ENCODE measurements at places on chromosomes 7 and 10.

DNA sequence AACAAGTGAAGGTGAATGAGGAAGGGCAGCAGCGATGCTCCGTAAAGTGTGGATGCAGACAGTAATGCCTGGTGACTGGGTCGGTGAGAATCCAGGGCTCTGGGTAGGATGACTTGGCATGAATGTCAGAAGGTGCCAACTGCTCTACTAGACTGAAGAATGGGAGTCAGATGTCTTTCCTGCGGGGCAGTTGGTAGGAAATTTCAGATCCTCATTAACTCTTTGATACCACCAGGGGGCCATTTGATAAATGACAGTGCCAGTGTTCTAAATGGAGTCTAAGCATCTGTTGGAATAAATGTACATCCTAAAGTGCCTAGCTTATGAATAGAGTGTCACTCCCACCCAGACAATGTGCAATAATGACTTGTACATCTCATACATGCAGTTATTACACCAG lies 462.0 kb downstream of the GRM8 start:
- DNase-seq = no peak

- DNase-seq = no peak
Observed at GRCh38 chr7:106644999-106645398, 16.0 kb downstream of the CCDC71L start.

- no peak for DNase-seq
Observed at GRCh38 chr7:155461631-155462030, 3.7 kb downstream of the EN2 start.

- no peak for DNase-seq
Observed at GRCh38 chr10:5534051-5534821, 9.5 kb downstream of the CALML3 start.
